ENCODE measurements at places on chromosomes 6 and 20.
A peak's percentile ranks its signal among the peaks of the same experiment; 100 is the strongest.

GRCh38 chr6:39695447-39695846 lies 29.8 kb downstream of the KIF6 start:
- no peak for DNase-seq

DNA sequence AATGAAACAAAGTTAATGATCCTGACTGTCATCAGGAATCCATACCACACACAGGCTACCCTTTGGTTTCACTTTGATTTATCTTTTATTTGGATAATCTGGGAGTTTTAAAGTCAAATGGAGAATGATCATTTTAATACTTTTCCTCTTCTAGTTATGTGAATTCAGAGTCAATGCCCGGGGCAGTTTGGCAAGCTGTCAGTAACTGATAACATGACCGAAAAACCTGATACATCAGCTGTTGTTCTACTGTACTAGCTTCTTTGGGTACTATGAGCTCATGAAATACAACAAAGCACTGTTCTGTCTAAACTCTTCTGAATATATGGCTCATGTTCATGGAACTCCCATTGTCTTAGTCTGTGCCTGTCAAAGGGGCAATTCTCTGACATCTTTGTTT lies 30.2 kb downstream of the KLHL31 start:
- DNase-seq: no peak

- no peak for DNase-seq
Measured at GRCh38 chr20:15834857-15835256, 738.4 kb downstream of the KIF16B start.

DNA sequence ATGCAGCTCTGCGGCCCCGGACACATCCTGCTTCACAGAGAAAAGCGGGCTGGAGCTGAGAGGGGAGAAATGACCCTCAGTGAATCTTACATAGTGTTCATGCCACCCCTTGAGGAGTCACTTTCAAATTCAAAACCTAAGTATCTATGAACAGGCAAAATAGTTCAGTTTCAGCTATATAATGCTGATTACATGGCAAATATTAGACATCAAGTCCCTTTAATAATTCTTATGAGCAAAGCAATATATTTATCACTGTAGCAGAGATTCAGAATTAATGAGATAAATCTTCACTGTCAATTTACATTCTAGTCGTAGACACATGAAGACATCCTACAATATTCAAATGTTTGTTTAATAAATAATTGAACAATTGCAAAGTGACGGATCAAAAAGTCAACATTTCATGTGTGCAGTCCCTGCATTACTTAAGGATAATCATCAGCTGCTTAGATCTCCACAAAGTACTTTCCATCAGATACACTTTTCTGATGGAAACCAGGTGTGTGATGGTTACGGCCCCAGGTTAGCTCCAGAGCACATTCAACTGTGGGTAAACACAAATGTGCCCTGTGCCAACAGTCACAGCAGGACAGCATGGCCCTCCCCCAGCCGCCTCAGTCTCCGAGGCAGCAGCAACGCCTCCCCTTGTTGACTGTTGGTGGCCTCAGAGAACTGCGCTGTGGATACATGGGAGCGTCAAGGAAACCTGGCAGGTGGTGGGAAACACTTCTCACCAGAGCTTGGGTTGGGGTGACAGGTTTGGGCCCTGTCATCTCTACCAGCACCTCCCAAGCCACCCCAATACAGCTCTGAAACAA lies 787 bp upstream of the PRR18 start:
- DNase-seq: peak; percentile 85

GRCh38 chr20:11926292-11926998 lies 8.8 kb downstream of the BTBD3 start:
- no peak for DNase-seq

- no peak for DNase-seq
Measured at GRCh38 chr6:117483645-117484016, 1.2 kb downstream of the DCBLD1 start.

DNA sequence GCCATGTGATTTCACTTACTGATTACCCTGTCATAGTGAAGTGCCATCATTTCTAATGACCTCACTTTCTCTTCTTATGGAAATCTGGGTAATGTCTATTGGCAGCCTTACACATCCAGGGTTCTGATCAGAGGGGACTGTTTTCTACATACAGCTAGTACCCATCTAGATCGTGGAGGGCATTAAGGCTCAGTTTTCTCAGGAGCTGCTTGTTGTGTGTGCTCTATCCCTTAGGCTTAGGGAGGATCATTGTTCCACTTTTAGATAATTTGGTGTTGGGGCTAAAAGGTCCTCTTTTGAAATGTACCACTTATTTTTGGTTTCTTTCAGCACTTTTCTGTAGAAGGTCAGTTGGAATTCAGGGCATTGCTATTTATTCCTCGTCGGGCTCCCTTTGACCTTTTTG lies 3.8 kb downstream of the HSP90AB1 start:
- no peak for DNase-seq

DNA sequence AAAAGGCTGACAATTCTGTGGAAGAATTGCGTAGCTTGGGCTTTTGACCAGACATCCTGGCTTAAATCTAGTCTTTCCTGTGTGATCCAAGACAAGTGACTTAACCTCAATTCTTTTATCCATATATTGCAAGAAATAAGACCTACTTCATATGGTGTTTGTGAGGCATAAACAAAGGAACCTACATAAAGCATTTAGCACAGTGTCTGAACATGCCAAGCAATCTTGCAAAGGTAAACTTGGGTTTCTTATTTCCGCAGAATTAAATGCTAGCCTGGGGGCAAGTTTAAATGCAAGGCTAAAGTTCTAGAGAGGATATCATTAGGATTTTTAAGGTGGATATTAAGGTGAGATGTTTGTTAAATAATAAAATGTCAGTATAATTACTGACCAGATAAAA lies 47.9 kb downstream of the HDDC2 start:
- no peak for DNase-seq

DNA sequence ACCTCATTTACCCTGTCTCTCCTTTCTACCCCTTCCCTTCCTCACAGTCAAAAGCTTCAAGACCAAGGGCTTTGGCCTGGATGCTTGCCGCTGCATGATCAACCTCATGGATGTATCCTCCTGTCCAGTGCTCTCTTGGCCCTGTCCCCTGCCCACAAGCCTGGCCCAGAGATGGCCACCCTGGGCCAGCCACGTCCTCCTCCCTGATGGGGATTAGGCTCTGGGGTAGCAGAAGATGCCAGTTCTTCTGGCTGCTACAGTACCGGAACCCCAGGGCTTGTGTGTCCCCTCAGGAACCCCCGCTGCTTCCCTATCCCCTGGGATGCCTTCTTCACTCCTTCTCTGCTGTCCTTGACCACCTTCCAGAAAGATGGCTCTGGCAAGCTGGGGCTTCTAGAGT lies 22.3 kb downstream of the CAPN11 start:
- no peak for DNase-seq

GRCh38 chr6:15344831-15345230 lies 99.0 kb downstream of the JARID2 start:
- no peak for DNase-seq

DNA sequence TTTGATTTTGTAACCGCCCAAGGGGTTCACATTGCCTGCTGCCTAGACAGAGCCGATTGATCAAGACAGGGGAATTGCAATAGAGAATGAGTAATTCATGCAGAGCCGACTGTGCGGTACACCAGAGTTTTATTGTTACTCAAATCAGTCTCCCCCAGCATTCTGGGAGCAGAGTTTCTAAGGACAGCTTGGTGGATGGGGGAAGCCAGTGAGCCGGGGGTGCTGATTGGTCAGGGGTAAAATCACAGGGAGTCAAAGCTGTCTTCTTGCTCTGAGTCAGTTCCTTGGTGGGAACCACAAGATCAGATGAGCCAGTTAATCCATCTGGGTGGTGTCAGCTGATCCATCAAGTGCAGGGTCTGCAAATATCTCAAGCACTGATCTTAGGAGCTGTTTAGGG lies 60.0 kb upstream of the EZR start:
- DNase-seq: no peak

DNA sequence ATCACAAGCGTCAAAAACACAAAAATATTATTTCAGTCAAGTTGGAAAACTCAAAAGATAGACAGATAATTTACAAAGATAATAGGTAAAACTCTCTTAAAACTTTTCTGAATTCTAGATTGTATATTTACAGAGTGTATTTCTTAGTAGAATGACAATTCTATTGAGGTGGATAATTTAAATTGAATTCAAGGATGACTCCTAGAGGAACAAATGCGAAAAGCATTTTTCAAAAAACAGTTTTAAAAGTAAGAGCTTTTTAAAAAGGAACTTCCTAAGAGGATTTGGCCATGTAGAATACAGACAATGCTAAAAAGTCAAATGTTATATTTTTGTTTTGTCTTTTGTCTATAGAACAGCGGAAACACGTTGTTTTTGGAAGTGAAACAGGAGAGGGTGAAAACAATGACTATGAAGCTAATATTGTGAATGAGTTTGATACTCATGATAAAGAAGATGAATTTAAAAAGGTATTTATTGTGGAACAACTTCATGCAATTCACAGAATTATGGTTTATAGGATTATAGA lies 90.1 kb downstream of the DNAH8 start:
- no peak for DNase-seq

DNA sequence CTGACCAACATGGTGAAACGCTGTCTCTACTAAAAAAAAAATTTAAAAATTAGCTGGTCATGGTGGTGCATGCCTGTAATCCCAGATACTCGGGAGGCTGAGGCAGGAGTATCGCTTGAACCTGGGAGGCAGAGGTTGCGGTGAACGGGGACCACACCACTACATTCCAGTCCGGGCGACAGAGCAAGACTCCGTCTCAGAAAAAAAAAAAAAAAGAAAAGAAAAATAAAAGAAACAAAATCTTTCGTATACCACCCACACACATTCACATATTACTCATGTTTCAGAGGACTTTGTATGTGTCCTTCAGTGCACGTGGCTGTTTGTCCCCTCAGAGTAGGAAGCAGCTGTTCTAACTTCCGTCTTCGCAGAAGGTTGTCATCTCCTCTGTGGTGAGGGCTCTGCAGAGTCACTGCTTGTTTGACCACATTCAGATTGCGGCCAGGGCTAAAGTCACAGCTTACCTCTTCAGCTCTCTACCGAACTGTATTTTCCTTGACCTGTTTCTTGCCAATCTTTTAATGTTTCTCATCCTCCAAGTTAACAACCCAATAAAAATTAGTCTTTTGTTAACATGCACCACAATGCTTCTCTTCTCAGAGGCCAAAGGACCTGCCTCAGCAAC lies 36.6 kb upstream of the HIVEP1 start:
- DNase-seq: no peak

GRCh38 chr6:26561533-26562466 lies 23.6 kb downstream of the HMGN4 start:
- DNase-seq: no peak

- DNase-seq: no peak
Measured at GRCh38 chr6:13428583-13429405, 58.6 kb downstream of the GFOD1 start.

DNA sequence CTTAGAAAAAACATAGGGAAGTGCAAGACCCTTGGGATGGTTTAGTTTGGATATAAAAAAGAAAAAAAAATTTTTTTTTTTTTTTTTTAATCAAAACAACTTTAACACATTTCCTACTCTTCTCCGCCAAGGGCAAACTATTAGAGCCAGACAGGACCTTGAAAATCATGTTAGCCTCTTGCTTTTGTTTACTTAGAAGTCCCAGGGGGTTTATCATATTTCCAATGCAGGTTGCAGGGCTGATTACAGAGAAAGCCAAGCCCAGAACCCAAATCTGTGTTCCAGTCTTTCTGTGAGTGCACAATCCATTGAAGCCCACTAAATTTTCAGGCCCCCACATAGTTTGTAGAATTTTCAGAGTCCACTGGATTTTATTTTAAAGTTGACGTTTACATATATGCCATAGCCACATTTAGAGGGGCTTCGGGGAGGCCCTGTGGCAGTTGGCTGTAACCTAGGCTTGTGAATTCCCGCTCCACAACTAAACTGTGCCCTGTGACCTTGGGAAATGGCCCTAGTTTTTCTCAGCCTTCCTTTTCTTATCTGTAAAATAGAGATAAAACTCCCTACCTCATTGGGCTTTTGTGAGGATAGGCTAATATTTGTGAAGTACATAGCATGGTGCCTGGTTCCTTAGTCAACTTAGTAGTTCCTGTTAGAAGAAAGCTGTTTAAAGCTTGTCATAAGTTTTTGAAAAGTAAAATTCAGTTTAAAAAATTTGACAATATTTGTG lies 55.7 kb downstream of the NCOA7 start:
- no peak for DNase-seq

GRCh38 chr6:25404091-25404490 lies 124.9 kb downstream of the CARMIL1 start:
- no peak for DNase-seq

- DNase-seq: no peak
Measured at GRCh38 chr6:145372671-145373151, 362.6 kb downstream of the EPM2A start.

DNA sequence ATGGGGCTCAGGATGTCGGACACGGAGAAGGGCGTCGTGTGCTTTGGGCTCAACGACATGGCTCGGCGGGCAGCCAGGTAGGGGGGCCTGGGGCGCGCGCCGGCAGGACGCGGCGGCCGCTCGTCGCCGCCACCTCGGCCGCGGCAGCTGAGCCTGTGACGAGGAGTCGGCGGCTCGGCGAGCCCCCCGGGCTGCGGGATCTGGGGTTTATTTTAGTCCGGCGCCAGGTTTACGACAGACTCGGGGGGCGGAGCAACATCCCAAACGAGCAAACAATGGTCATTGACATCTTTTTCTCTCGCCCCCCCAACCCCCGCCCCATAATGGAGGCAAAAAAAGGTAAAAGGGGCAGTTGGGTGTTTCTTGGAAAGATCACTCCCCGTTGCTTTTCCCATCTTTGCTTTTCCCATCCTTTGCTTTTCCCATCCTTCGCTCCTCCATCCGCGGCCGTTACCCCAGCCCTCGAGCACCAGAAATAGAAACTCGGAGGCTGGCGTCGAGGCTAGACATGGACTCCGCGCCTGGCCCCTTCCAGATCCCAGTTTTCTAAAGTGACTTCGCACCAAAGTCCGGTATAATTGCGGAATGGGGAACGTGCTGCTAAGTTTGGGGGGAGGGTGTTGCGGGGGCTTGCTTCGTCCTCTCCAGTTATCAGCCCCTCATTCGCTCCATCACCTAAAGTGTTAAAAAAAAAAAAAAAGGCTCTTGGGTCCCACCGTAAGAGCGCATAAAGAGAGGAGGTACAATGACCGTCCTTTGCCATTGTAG lies at the start of gene NKX2-4:
TSS of gene NKX2-4 (minus strand) at position 186 of the 768 bp plus-strand sequence. CDS start at position 59, 127 bp downstream.
- DNase-seq: no peak

DNA sequence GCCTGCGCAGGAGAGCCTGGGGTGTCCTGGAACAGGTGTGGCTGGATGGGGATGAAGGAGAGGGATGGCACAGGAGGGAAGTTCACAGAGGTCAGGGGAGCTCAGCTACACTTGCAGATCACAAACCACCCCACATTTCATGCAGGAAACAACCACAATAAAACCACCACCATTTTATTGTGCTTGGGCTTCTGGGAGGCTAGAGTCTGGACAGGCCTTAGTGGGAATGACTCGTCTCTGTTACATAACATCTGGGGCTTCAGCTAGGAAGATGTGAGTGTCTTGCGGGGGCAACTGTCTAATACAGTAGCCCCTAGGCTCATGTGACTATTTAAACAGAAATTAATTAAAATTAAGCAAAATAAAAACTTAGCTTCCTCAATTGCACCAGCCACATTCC lies 33.4 kb downstream of the SNX5 start:
- no peak for DNase-seq

- no peak for DNase-seq
Measured at GRCh38 chr20:56554869-56555268, 21.8 kb downstream of the FAM209B start.

Measured in NCI-H1417 treated with DMSO at 0.1 percent for 48 hours (cell line).